Lower lobe of right lung (tissue), 2 donors: ENCODE measurements at places on chromosomes 4 and X.

- H3K27me3 ChIP-seq = no peaks in the 10 kb centered on the region
- H3K4me3 ChIP-seq = no peak overlapping the region
- no peaks in the 10 kb centered on the region for H3K36me3 ChIP-seq
- DNase-seq = no peak
Measured at GRCh38 chr4:21209860-21210259, 509.6 kb downstream of the PACRGL start.

GRCh38 chr4:24236532-24236931 is 346.7 kb upstream of the PPARGC1A start:
- H3K36me3 ChIP-seq = no peaks in the 10 kb centered on the region
- no peaks in the 10 kb centered on the region for H3K27me3 ChIP-seq
- no peak overlapping the region for H3K4me3 ChIP-seq
- H3K27ac ChIP-seq = no peak overlapping the region

DNA sequence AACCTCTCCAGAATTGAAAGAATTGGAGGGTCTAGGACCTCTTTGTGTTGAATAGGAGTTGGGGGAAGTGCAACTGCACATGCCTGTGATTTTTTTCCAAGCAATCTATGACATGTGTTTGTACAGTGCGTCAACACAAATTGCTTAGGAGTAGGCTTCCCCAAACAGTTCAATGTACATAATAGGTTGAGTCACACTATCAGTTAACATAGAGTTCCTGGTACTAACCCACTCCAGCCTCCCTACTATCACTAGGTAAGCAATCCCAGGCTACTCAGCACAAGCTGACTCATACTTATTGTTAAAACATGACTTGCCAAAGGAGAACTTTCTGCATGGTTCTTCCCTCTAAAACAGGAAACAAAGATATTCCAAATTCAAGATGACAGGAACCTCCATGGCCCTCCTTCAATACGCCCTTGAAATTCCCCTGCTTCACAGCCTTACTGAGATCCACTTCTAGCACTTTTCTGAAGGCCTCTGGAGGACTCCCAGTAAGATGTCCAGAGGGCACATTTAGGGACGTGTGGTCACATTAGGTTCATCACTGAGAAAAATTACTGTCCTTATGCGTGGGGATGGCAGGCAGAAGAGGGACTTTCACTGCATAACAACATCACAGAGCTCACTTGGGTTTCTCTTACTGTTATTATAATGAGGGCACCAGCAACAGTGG is 8.4 kb upstream of the VSIG1 start:
- no peaks in the 10 kb centered on the region for H3K4me1 ChIP-seq
- no peak for DNase-seq
- H3K36me3 ChIP-seq = no peaks in the 10 kb centered on the region
- H3K4me3 ChIP-seq = no peak overlapping the region

DNA sequence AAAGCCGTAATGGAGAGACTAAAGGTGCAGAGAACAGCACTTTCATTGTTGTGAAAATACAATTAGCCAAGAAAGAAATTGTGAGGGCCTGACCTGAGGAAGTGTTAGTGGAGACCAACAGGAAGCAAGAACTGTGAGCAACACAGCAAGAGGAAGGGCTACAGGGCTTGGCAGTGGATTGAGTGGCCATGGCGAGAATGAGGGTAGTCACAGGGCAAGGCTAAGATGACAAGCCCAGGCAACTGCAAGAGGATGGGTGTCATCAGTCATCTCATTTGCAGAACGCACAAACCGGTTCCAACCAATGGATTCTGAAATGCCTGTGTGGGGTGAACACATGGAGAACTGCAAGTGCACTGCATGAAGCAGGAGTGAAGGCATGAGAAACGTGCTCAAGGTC is 3.6 kb downstream of the SLC10A6 start:
- no peaks in the 10 kb centered on the region for H3K27me3 ChIP-seq
- no peaks in the 10 kb centered on the region for H3K36me3 ChIP-seq
- H3K4me1 ChIP-seq = no peaks in the 10 kb centered on the region

- H3K36me3 ChIP-seq = no peaks in the 10 kb centered on the region
- H3K27ac ChIP-seq = no peak overlapping the region
- DNase-seq = no peak
- H3K4me3 ChIP-seq = no peak overlapping the region
- no peaks in the 10 kb centered on the region for H3K4me1 ChIP-seq
Measured at GRCh38 chr4:95059663-95060062, 301.9 kb downstream of the BMPR1B start.

DNA sequence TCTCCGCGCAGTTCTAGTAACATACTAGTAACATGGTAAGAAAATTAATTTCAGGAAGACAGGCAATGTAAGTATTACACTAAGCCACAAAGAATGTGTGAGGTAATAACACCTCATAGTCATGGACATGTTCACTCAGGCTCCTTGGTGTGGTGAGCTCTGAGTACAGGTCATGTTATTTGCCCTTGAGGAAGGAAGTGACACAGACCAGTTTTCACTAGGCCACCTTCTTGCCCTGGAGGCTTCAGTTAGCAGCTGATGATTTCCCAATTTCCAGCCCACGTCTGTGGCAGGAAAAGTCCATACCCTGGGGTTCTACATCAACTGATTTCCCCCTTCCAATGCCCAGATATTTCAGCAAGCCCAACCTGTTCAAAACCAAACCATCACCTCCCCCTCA is 6.7 kb downstream of the APOO start:
- no peak for DNase-seq
- peak overlapping the region; percentile 73 for H3K27ac ChIP-seq
- no peaks in the 10 kb centered on the region for H3K27me3 ChIP-seq
- H3K36me3 ChIP-seq = no peaks in the 10 kb centered on the region
- H3K4me3 ChIP-seq = no peak overlapping the region
- peaks cover 18% of the 10 kb centered on the region for H3K4me1 ChIP-seq

GRCh38 chr4:154739111-154739510 is 4.7 kb upstream of the LRAT start:
- peaks cover 14% of the 10 kb centered on the region for H3K4me1 ChIP-seq
- no peak overlapping the region for H3K4me3 ChIP-seq
- H3K27ac ChIP-seq = no peak overlapping the region
- no peaks in the 10 kb centered on the region for H3K36me3 ChIP-seq
- peaks cover 35% of the 10 kb centered on the region for H3K27me3 ChIP-seq

DNA sequence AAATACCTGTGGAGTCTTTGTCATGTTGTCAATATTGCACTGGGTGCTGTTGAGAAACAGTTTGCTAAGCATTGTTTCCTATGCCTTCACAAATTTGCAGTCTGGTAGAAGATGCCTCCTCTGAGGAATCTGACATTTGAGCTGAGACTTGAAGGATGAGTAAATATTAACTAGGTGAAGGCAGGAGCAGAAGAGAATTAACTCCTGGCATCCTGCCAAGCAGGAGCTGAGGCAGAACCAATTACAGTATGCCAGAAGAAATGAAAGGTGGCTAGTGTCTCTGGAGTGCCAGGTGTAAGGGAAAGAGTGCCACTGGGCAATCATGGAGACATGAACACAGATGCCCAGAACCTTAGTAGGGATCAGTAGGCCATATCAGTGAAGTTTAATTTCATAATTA is 1778.2 kb upstream of the PCDH10 start:
- no peaks in the 10 kb centered on the region for H3K36me3 ChIP-seq
- H3K4me1 ChIP-seq = no peaks in the 10 kb centered on the region
- no peak overlapping the region for H3K4me3 ChIP-seq
- DNase-seq = no peak

GRCh38 chr4:16136827-16137226 is 53.0 kb upstream of the PROM1 start:
- H3K36me3 ChIP-seq = no peaks in the 10 kb centered on the region
- H3K4me1 ChIP-seq = no peaks in the 10 kb centered on the region
- H3K27me3 ChIP-seq = no peaks in the 10 kb centered on the region
- H3K4me3 ChIP-seq = no peak overlapping the region
- no peak overlapping the region for H3K27ac ChIP-seq

DNA sequence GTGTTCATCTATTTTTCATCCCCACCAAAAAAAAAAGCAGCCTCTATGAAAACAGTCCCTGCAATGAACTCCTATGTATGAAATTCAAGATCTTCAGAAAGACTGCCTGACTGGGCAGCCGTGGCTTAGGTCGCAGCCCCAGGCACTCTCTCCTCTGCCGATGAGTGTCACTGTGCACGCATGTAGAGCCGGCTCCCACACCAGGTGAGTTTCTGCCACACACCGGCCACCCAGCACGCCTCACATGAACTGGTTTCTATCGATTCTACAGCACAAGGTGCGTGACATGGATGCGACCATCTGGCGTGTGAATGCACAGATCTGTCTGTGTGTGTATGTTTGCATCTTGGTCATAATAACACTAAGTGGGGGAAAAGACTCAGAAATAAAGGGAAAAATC is 140.4 kb downstream of the AFAP1 start:
- H3K27ac ChIP-seq = no peak overlapping the region
- peaks cover 12% of the 10 kb centered on the region for H3K4me1 ChIP-seq
- no peak overlapping the region for H3K4me3 ChIP-seq
- H3K27me3 ChIP-seq = no peaks in the 10 kb centered on the region

DNA sequence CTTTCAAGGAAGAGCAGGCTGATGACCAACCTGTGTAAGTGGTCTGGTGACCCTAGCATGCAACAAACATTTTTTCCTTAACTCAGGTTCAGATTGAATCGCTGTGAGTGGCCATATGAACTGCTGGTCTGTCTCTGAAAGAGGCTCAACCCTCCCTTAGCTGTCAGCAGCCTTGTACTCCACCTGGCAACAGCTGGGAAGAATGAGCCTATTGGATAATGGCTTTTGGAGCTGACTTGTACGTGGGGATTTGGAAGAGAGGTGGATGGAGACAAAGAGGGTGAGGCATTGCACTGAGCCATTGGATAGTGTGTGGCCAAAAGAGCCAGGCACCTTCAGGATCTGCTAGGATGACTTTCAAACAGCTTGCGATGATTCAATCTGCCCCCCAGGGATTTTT is 35.7 kb upstream of the BMP15 start:
- no peak overlapping the region for H3K4me3 ChIP-seq
- H3K27ac ChIP-seq = no peak overlapping the region
- H3K36me3 ChIP-seq = no peaks in the 10 kb centered on the region
- H3K4me1 ChIP-seq = no peaks in the 10 kb centered on the region

GRCh38 chr4:121227341-121227792 is 63.2 kb upstream of the TNIP3 start:
- no peaks in the 10 kb centered on the region for H3K27me3 ChIP-seq
- no peaks in the 10 kb centered on the region for H3K36me3 ChIP-seq
- H3K4me3 ChIP-seq = no peak overlapping the region
- no peak for DNase-seq
- no peak overlapping the region for H3K27ac ChIP-seq

DNA sequence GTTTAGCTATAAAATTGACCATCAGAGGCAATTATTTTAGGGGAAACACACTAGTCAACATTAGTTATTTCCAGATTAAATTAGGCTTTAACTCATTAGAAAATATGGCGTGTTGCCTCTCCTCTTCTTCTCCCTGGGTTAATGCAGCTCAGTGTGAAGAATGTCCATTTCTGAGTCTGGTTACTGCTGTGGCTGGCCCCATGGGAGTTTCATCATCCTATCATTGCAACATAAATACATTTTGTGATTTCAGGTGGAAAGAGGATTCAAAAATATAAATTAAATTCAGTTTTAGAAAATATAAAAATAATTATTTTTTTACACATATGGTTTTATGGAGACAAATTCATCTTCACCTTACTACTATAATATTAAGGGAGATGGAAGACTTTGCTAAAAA is 288.5 kb upstream of the ARSJ start:
- no peak overlapping the region for H3K4me3 ChIP-seq

- no peak for DNase-seq
- H3K4me1 ChIP-seq = peaks cover 5% of the 10 kb centered on the region
- H3K36me3 ChIP-seq = no peaks in the 10 kb centered on the region
- no peak overlapping the region for H3K4me3 ChIP-seq
- H3K27ac ChIP-seq = no peak overlapping the region
Measured at GRCh38 chr4:89242216-89242615, 65.4 kb downstream of the GPRIN3 start.

DNA sequence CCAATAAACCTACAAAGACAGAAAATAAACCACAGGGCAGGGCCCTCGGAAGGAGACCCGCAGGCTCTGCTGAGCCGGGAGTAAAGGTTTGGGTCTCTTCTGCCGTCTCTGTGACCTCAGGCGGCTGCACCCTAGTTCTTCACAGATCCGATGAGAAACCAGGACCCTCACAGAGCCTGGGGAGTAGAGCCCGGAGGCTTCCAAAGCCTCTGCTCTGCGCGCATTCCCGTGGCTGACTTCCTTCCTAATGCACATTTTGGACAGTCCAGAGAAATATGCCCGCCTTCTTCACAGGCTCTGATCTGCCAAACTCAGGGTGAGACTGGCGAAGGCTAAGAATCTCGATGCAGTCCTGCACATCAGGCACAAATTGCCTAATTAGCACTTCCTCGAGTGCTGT is 245.5 kb downstream of the EVC2 start:
- no peak overlapping the region for H3K4me3 ChIP-seq
- no peak for DNase-seq
- no peaks in the 10 kb centered on the region for H3K27me3 ChIP-seq
- no peak overlapping the region for H3K27ac ChIP-seq

DNA sequence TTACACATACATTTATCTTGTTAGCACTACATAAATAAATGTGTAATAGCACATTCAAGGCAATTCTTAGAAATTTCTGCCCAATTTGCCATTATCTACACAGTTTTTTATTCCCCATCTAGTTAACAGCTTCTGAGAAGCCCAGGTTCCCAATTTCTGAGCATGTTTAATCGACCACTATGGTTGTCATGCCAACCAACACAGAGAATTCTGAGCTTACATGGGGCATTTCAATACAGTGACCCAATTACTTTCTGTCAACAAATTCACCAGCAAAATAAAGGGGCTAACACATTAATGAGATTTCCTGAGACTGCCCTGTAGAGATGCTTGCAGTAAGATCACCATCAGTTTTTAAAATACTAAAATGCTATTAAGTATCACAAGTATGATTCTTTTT is 22.0 kb downstream of the GPM6A start:
- H3K27me3 ChIP-seq = no peaks in the 10 kb centered on the region
- H3K4me3 ChIP-seq = no peak overlapping the region
- H3K36me3 ChIP-seq = no peaks in the 10 kb centered on the region
- no peak overlapping the region for H3K27ac ChIP-seq

- H3K4me1 ChIP-seq = no peaks in the 10 kb centered on the region
- H3K27ac ChIP-seq = no peak within 1 kb of the TSS
- H3K27me3 ChIP-seq = no peaks in the 10 kb centered on the region
- peak within 1 kb of the TSS; percentile 61 for H3K4me3 ChIP-seq
- no peaks in the 10 kb centered on the region for H3K36me3 ChIP-seq
Measured at GRCh38 chrX:103831803-103832544, at the start of gene RAB9B. TSS of gene RAB9B (minus strand) at chrX:103832257. CDS start at chrX:103825784, 6,473 bp downstream.

GRCh38 chr4:182018691-182019090 is 224.5 kb upstream of the TENM3 start:
- H3K27ac ChIP-seq = no peak overlapping the region
- no peaks in the 10 kb centered on the region for H3K4me1 ChIP-seq
- DNase-seq = no peak
- no peaks in the 10 kb centered on the region for H3K27me3 ChIP-seq

DNA sequence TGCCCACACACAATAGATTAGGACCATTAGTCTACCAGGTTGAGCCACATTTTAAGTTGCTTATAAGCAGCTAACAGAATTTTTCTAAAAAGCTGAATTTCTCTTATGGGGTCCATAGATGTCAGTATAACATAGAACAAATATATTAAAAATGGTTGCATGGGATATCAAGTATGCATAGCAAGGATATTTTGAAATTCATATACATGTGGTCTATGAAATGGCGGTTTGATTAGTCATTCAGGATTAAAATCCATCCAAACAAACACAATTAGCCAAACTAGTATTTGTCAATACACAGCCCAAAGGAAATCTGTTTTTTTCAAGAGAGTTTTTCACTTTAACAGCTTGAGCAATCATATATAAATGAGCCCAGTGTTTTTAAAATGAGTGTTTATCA is 33.5 kb upstream of the AMOT start:
- H3K27ac ChIP-seq = no peak overlapping the region
- H3K4me1 ChIP-seq = no peaks in the 10 kb centered on the region
